ENCODE measurements at places on chromosomes 12 and 14.

DNA sequence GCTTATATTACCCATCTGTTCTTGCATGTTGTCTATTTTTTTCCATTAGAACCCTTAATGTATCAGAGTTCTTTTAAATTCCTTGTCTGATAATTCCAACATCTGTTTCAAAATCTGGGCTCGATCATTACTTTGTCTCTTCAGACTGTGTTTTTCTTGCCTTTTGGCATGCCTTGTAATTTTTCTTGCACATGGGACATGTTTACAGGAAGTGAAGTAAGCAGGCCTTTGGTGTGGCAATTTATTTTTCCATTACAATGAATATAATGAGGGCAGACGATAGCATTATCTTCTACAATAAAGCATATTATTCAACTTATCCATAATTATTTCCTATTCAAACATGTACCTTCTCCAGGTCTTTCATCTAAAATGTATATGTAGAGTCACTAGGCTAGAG is 48.3 kb downstream of the STXBP6 start:
- no peak for ATAC-seq

GRCh38 chr14:105119408-105120025 is 49.1 kb downstream of the JAG2 start:
- ATAC-seq, result peak; percentile 6

- ATAC-seq, result no peak
Observed at GRCh38 chr12:11829764-11830194, 180.3 kb downstream of the ETV6 start.

- no peak for ATAC-seq
Observed at GRCh38 chr12:111342376-111342775, 26.5 kb downstream of the PHETA1 start.

GRCh38 chr12:45089411-45090075 is 38.6 kb upstream of the DBX2 start:
- ATAC-seq, result no peak

DNA sequence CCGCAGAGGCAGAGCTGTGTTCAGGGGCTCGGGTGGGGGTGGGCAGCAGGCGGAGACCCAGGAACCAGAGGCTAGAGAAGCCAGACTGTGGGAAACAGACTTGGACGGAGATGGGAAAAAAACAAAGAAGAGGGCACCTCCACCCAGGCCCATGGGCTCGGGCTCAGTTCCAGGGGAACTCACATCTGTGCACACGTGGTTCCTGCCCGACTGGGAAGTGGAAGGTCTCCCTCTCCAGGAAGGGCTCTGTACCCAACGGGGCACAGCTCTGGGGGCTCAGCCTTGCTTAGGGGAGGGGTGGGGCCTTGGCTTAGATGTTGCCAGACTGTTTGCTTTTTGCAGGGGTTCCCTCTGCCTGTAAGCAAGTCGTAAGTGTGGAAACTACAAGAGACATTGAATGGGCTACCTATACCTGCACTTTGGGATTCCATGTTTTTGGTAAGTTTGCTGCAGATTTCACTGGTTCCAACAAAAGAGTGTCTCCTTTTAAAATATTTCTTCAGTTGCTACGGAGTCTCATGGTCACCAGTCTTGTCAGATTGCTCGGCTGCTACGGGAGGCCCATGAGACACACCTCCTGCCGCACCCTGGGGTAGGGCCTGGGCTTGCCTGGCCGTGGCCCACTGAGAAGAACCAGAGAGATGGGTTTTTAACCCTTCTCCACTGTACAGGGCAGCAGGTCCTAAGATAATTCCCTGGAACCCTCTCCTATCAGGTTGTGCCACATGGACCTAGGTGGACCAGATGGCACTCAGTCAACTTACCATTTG is 127.6 kb upstream of the EVL start:
- peak; percentile 93 for ATAC-seq

DNA sequence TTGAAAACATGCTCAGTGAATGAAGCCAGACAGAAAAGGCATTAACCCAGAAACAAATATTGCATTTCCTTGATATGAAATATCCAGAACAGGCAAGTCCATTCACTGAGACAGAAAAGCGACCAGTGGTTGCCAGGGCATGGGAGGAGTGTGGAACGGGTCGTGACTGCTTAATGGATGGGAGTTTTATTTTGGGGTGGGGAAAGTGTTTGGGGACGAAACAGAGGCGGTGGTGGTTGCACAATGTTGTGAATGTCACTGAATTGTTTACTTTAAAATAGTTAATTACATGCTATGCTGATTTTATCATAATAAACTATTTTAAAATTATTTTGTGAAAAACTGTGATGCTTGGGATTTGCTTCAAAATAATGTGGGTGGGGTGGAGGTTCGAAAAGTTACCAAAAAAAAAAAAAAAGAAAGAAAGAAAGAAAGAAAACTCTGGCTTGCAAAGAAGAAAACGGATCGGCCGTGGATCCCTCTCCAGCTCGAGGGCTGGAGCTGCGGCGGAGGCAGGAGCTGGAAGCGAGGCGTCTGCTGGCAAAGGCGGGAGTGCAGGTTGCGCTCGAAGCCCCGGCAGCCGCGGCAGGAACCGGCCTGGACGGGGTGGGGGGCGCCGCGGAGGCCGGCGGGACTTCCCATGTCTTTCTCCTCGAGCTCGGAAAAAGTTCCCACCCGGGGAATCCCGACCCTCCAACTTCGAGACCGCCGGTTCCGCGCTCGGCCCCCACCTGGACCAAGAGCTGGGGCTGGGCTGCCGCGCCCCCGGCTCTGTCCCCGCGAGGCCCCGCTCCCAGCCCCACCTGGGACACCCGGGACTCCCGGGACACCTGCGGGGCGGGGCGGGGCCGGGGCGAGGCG is 524 bp upstream of the P2RX2 start:
- ATAC-seq, result no peak

DNA sequence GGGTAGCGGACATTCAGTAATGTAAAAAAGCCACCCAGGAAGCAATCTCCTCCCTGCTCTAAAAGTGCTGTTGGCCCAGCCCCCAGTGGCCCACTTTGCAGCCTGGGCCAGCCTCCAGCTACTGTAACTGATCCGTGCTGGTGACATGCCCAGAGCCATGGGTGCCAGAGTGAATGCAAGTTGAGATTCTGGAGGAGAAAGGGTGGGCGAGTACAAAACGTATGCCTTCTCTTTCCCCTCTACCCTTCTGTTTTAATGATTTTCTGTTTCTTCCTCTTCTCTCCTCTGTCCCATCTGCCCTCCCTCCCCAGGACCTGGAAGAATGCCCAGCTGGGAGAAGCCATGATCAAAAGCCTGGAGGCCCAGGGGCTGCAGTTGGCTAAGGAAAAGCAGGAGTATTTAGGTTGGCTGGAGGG is 16.9 kb downstream of the PLEKHD1 start:
- no peak for ATAC-seq

- ATAC-seq, result no peak
Observed at GRCh38 chr12:113973109-113973904, 7.2 kb upstream of the RBM19 start.

DNA sequence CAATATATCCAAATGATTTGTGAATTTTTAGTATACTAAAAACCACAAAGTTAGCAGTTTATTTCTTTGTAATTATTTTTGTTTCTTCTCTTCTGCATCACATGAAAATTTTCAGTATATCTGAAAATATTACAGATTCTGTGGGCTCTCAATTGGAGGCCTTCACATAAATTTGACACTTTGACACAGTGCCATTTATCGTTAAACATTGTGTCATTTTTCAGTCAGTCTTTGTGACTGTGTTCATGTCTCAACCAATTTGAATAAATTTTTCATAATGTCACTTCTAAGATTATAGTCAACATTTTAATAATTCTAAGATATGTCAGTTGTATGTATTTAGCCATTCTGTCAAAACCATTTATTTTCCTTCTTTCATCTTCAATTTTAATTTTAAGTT is 1303.0 kb downstream of the LRFN5 start:
- ATAC-seq, result no peak

- no peak for ATAC-seq
Observed at GRCh38 chr12:47903151-47903611, 1.6 kb downstream of the VDR start.

- no peak for ATAC-seq
Observed at GRCh38 chr12:92574911-92575570, 127.7 kb upstream of the PLEKHG7 start.

GRCh38 chr12:11724888-11725311 is 75.4 kb downstream of the ETV6 start:
- no peak for ATAC-seq

DNA sequence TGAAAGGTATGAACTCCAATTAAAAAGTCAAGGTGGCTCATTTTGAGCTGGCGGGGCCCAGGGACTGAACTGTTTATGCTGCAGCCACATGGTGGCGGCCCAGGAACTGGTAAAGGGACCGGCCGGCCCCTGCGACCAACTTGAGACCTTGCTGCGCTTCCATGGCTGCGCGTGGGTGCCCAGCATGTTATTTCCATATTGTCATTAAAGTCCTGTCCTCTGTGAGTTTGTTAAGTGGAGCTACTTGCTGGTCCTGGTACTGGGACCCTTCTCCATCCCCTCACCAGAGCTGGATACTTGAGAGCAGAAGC is 62.3 kb downstream of the BEGAIN start:
- ATAC-seq, result no peak

DNA sequence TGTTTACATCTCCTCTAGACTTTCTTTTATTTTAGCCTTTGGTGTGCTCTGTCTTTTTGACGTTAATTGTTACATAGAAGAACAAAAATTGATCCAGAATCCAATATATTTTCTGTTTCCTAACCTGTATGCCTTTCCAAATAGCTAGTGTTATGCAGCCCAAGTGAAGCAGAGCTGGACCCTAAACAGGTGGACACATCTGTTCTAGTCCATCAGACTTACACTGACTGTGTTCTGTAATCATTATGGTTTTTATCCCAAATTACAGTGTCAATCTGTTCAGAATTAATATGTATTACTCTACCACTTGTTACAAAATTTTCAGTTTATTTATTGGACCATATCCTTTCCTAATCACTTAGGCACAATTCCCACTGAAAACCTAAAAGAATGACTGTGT is 176.8 kb upstream of the FOXG1 start:
- no peak for ATAC-seq

- ATAC-seq, result no peak
Observed at GRCh38 chr14:96105089-96105925, 66.1 kb downstream of the C14orf132 start.

- peak; percentile 82 for ATAC-seq
Observed at GRCh38 chr12:1776170-1776921, 44.0 kb upstream of the LRTM2 start.

DNA sequence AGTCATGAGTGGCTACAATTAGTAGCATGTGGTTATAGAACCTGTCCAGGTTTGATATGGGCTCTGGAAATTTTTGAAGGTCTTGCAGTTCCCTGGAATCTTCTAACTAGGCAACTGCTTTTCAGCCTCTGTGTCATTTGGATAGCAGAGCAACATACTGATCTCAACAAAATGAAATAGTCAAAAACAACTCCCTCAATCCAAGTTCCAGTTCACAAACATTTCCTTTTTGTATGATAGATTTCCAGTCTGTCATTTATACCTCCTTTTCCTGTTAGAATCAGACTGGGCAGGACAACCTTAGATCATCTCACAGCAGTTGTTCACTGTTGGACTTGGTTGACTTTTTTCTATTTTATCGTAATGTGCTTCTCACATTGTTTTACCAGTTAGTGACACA is 442.1 kb upstream of the PDE3A start:
- no peak for ATAC-seq

GRCh38 chr12:1488908-1489381 is 105.4 kb downstream of the FBXL14 start:
- peak; percentile 31 for ATAC-seq

GRCh38 chr12:62605981-62606380 is 139.4 kb downstream of the MON2 start:
- no peak for ATAC-seq

GRCh38 chr14:78848234-78848820 is 678.2 kb downstream of the NRXN3 start:
- peak; percentile 74 for ATAC-seq

Data from esophagus mucosa (tissue), 1 donor.